ENCODE measurements at places on chromosomes 16 and 17.

DNA sequence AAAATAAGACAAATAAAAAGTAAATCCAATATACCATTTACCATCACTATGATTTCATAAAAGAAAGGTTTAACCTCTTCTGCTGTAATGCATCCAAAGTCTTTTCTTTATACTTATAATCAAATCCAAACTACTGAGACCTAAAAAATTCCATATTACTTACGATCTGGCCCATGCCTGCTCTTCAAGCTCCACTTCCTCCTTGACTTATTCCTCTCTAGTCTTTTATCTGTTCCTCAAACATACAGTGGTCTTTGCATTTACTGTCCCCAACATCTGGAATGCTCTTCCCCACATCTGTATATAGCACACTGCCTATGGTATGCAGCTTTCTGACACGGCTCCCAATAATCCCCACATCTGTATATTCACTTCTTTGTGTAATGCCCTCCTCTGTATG lies 33.8 kb downstream of the PCTP start:
- DNase-seq: no peak

DNA sequence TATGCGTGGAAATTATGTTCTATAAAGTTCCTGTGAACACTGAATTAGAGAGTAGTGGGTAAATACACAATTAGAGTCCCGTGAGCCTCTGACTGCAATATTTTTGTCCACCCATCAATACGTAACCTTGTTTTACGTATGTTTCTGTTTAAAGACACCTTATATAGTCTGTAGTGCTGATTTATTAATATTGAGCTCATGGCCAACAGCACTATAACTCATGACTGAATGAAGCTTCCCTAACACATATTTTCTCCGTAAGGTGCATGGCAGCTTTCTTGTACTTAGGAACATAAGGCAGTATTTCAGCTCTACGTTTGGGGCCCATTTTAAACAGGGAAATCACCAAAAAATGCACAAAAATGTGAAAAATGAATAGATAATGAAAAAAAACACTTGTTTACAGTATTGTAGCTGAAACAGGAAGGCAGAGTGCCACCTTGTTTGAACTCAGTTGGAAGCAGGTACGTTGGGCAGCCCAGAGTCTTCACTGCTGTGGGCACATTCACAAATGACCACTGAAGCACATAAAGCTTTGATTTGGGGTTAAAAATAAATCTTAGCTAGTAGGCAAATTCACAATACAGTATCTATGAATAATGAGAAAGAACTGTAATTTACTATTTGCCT lies 108.5 kb downstream of the CNTNAP4 start:
- DNase-seq: no peak

GRCh38 chr17:74646231-74646630 lies 22.7 kb upstream of the CD300E start:
- DNase-seq: peak; percentile 18

- DNase-seq: no peak
These were observed 33.6 kb downstream of the SCPEP1 start for GRCh38 chr17:57011491-57012015.

DNA sequence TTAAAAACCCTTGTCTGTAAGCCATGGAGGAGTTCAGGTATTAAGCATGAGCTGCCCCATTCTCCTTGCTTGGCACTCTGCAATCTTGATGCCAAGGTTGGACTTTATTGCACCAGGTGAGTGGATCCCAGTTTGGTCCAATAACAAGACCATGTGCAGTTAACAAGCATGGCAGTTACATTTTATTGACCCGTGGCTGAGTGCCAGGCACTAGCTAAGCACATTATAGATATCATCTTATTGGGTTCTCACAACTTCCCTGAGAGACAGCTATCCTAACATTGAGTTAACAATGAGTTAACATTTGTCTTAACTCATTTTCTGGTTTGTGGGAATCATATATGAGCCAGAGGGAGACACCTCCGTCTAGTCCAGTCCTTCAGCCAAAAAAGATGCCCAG lies 21.8 kb downstream of the LYRM9 start:
- no peak for DNase-seq

GRCh38 chr16:8998108-8998507 lies 34.4 kb upstream of the USP7 start:
- DNase-seq: no peak

DNA sequence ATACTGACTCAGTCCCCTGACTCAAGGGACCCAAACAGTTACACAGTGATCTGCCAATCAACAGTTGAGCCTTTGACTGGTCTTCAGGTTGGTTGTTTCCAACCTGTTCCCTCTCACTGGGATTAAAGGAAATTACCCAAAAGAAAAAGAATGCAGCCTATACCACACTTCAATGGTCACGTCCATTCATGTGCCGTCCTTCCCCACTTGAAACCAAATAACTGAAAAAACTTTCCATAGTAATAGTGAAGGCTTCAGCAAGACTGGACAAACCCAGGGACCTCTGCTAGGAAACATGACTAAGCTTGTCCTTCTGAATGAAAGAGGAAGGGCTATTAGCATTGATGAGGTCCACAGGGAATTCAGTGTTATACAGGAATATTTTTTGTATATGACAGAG lies 30.6 kb downstream of the MRPS23 start:
- DNase-seq: no peak

DNA sequence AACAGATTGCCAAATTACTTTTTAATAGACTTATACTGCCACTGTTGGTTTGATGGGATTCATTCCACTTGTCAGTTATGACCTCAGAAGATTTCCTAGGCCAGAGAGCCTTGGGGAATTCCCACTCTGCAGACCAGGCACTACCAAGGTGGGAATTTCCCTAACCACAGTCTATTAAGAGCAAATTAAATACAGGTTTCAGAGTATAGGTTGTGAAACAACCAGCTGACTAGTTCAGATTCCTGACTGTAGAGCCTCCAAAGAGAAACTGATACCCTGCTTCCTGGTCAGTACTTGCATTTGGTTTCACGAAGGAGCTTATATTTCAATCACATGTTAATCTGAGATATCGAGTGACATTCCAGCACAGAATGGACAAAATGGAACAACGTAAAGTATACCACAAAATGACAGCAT lies 186.5 kb downstream of the STX8 start:
- DNase-seq: no peak

DNA sequence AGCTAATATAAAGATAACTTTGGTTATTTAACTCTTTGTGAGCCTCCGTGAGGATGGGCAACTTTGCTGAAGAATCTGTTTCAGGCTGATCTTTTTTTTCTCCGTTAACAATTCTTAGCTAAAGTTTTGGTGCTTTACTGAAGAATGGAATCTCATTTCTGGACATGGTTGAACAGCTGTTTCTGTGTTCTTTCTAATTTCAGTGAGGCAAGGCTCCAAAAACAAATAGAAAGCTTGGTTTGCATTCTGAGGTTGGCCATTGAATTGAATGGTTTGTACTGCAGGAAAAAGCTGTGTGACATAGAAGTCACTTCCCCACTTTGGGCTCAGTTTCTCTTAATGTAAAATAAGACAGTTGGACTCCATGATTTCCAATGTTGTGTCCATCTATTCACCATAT lies 22.3 kb upstream of the HLF start:
- no peak for DNase-seq

- DNase-seq: no peak
These were observed 40.6 kb upstream of the XYLT1 start for GRCh38 chr16:17511340-17511739.

- DNase-seq: no peak
These were observed 173.2 kb upstream of the FOXF1 start for GRCh38 chr16:86337138-86337537.

DNA sequence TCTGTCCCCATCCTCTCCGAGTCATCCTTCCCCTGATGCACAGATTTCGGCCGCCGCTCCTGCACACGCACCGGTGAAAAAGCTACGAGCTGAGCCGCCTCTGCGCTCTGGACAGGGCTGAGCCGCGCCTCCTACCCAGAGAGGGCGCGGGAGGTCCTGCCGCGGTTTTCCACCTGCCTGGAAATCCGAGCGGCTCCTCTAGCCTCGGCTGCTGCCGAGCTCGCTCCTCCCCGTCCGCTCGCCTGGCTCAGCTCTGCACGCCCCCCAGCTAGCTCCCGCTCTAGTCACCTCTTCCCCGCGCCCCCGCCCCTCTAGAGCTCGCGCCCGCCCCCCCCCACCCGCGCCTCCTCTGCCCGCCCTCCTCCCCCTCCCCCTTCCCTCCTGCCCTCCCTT lies 198 bp upstream of the SHISA9 start:
- peak; percentile 40 for DNase-seq

DNA sequence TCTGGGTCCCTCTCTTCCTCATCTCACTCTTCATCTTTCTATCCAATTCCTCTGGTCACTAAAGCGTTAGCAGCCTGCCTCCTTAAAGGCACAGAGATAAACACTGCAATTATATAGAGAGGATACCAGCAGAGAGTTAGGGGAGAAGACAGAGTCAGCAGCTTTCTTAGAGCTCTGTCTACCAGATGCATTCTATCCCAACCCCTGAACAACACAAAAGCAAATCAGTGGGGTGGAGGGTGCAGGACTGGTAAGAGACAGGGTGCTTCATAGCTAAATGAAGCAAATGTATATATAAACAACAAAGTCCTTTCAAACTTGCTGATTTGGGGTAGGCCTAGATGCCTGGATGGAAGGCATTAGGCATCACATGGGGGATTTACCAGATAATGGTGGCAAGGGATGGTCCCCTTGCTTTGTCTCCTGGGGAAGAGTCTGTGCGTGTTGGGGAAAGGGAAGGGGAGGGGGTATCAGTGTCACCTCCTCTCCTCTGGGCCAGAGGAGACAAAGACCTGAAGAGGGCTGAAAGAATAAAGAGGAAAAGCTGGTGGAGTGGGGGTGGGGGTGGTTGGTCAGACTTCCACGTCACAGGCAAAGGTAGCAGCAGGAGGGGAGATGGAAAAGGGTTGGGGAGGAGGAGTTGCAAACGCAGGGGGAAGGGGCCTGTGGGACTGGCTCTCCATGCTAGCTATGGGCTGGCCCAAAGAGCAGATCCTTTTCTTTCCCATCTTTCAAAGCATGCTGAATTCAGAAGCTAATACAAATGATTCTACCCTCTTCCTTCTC lies 12.0 kb downstream of the HOXB4 start:
- peak; percentile 27 for DNase-seq

- DNase-seq: no peak
These were observed 5.5 kb upstream of the CDIPT start for GRCh38 chr16:29868396-29869009.

DNA sequence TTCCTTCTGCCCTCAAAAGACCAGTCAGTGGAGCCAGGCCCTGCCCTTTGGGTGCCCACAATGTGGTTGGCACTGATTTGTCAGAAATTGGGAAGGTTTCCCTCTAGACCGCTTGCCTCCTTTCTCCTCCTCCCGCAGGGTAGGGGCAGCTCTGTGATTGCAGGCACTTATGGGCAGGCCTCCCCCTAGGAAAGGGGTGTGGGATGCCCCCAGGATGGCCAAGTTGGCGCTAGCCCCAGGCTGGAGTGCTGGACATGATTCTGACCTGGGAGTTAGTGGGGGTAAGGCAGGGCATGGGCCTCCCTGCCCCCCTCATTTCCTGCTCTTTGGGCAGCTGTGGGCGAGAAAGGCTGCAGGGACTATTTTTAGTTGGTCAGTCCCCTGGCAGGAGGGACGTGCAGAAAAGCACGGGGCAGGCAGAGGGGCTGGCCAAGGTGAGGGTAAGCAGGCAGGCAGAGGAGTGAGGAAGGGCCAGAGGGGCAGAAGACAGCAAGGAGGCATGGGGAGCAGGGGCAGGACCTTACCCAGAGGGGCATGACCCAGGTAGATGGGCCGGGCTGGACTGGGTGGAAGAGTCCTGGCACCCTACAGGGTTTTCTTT lies 3.3 kb downstream of the RARA start:
- DNase-seq: no peak

- no peak for DNase-seq
These were observed 267.2 kb upstream of the CDH5 start for GRCh38 chr16:66099306-66099705.

- no peak for DNase-seq
These were observed 9.8 kb downstream of the DNAJA3 start for GRCh38 chr16:4435337-4436067.

- DNase-seq: no peak
These were observed at the start of gene CMTM3 for GRCh38 chr16:66604376-66605176. CMTM3 (plus strand) TSS chr16:66604704; CDS start chr16:66604806, 102 bp downstream.

GRCh38 chr16:52451971-52452421 lies 94.9 kb downstream of the TOX3 start:
- DNase-seq: no peak

- no peak for DNase-seq
These were observed 10.7 kb downstream of the PRR29 start for GRCh38 chr17:64008830-64009229.

- no peak for DNase-seq
These were observed 39.4 kb upstream of the DHX8 start for GRCh38 chr17:43444223-43445008.

DNA sequence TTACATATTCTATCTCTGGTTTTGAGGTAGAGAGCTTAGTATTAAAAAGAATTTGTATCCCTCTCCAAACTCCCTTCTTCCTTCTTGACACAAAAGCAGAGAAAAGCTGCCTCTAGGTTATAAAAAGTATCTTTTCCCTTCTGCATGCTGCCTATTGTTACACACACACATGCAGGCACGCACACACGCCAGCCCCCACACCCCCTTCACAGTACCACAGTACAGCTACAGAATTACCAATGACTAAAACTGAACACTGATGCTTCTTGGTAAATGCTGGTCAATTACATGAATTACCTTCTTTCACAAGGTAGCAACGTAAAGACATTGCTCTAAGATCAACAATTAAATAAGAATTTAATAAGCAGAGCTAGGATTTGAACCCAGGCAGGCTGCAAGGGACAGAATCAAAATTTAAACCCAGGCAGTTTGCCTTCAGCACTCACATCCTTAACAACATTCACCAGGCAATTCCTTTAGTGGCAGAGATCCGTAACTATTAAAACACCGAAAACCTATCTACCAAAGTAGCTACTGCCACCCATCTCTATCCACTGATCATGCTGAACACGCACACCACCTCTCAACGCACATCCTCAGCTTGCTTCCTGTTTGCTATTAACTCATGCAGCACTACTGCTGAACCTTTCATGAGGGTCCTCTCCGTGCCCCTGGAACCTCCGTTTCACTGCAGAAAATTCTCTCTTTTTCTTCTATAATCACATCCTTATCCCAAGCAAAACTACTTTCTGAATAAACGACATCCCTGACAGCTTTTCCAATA lies 37.8 kb downstream of the YWHAE start:
- DNase-seq: no peak

GRCh38 chr17:39002991-39003715 lies 36.0 kb upstream of the FBXO47 start:
- no peak for DNase-seq

- peak; percentile 88 for DNase-seq
These were observed 3.3 kb upstream of the IRX5 start for GRCh38 chr16:54927125-54928015.

- no peak for DNase-seq
These were observed 55.7 kb downstream of the OR1D5 start for GRCh38 chr17:3007651-3008121.
